ENCODE measurements at places on chromosomes 4 and X.
A peak's percentile ranks its signal among the peaks of the same experiment; 100 is the strongest.

- peak; percentile 87 for DNase-seq
Measured at GRCh38 chr4:7828011-7828720, 111.5 kb downstream of the AFAP1 start.

DNA sequence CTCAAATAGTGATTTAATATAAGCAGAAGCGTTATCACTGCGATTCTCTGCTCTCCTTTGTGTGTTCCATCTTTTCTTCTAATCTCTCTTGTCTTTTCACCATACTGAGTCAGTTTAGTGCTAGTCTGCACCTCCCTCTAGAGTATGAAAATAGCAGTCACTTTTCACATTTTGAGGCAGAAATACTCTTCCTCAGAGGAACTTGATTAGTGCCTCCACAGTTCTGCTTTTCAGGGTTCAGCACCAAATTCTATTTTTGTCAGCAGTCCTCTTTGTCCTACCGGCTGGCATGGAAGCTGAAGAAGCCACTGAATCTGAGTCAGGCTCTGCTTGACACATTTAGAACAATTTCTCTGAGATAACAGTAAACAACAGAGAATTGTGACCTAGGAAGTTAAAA is 49.7 kb upstream of the ANKRD17 start:
- DNase-seq, result peak; percentile 89

- DNase-seq, result peak; percentile 54
Measured at GRCh38 chr4:40721730-40722171, 28.0 kb upstream of the NSUN7 start.

DNA sequence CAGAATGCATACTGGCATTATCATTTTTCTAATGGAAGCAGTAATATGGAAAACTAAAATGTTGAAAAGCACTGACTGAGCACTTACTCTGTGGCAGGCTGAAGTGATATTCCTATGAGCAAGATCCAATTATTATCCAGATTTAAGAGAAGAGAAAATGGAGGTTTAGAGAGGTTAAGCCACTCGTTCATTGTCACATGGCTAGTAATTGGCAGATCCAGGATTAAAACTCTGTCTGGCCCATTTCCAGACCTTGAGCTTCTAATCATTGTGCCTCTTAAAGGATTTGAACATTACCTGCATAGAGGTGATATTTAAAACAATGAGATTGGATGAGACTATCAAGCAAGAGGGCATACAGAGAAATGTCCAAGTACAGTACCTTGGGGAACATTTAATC is 80.6 kb downstream of the MFAP3L start:
- no peak for DNase-seq

- no peak for DNase-seq
Measured at GRCh38 chrX:97673135-97673534, 789.4 kb downstream of the RPA4 start.

- DNase-seq, result peak; percentile 69
Measured at GRCh38 chrX:48540028-48540375, 488 bp downstream of the TBC1D25 start.

GRCh38 chr4:41465146-41465761 is 72.7 kb upstream of the LIMCH1 start:
- DNase-seq, result no peak

DNA sequence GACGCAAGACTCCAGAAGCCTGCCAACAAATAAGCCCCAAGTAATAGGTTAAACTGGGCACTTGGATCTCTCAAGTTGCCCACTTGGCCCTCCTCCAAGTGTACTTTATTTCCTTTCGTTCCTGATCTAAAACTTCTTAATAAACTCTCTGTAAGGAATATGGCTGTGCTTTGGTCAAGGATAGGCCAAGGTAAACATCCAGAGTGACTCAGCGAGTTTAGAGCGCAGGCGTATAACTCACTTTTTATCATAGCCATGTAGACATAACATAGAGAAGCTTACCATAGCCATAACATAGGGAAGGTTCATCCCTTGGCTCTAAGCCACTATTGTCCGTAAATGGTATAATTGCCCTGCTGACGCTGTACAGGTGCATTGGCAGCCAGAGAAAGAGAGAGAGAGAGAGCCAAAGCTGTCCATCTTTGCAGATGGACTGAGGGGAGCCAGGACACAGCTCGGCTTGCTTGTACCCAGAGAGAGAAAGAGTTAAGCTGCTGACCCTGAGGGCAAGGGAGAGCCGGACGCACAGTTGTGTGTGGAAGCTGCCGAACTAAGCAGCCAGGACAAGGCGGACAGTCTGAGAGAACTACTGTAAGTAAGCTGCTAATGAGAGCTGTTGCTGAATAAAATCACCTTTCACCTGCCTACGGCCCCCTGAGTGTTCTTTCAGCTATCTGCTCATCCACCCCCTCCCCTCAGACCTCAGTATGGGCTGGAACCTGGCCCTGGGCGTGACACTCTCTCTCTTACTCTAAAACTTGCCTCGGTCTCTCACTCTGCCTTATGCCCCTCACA is 1.8 kb downstream of the TLR1 start:
- no peak for DNase-seq
